ENCODE measurements at places on chromosomes 2 and 18.

- no peak for DNase-seq
Measured at GRCh38 chr2:100396483-100396882, 21.0 kb downstream of the CHST10 start.

DNA sequence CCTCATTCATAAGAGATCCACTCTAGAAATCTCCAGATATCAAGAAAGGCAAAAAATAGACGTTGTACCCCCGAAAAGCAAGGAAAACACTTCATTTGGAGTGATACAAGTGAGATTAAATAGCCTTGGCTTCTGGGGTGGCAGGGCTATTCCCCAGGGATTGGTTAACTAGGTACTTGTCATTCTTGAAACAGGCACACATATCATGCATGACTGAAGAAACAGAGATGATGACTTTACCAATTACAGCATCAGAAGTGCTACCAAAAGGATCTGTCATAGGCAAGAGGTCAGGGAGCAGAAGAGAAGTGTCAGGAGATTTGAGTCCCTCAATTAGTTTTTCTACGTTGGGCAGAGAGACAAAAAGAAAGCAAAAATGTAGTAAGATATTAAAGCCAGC is 45.2 kb upstream of the NFU1 start:
- DNase-seq, result no peak

- no peak for DNase-seq
Measured at GRCh38 chr2:200751786-200752185, 59.9 kb upstream of the BZW1 start.

GRCh38 chr18:12295389-12296086 is 12.5 kb upstream of the TUBB6 start:
- DNase-seq, result no peak

- no peak for DNase-seq
Measured at GRCh38 chr2:37526323-37526722, 145.1 kb downstream of the CDC42EP3 start.
